ENCODE measurements at places on chromosomes 6 and 20.

DNA sequence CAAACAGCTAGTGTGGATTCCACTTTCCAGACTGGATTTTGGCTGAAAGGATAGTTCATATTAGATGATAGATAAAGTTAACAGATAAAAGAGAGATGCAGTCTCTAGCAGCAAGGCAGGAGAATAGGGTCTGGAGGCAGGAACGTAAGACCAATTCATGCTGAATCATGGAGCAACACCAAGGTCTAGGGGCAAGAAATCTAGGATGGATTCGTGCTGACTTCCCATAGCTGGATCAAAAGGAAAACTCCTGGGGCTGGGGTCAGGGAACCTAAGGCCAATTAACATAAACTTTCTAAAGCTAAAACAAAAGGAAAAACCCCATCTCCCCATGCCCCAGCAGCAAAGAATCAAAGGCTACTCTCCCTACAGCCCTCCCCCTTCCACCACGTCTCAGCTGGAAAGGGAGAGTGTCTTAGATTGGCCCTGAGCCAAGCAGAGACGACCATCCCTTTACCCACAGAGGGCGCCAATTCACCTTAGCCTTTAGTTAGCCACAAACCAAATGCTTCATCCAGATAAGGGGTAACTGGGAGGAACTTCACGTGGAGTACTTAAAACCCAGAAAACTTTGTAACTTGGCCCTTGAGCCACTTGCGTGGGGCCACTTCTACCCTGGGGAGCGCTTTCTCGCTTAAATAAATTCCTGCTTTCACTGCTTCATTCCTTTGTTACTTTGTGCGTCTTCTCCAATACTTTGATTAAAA, 7.6 kb downstream of the TREM1 start:
- DNase-seq, result peak; percentile 39

- no peak for DNase-seq
These were observed 61.0 kb upstream of the SCGN start for GRCh38 chr6:25590986-25591385.

DNA sequence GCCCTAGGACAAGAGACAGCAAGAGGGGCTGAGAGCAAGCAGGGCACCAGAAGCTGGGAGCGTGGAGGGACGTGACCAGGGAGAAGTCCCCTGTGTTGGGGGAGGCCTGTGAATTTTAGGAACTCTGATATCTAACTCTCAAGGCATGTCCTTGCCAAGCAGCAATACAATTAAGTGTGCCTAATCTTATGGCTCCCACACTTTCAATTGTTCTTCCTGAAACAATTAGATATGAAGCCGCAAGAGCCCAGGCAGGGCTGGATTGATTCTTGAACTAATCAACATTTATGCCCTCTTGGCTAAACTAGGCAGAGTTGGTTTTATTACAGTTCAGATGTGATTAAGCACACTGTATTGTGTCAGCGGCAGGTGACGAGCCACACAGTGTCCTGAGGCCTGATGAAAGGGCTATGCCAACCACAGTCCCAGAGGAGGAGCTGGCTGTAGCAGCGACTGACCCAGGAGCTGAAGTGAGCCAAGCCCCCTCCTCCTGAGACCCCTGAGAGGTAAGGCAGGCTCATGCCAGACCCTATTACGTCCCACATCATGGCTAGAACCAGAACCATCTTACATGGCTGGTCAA, 4.2 kb upstream of the MAVS start:
- no peak for DNase-seq

- DNase-seq, result no peak
These were observed 31.6 kb upstream of the RGS17 start for GRCh38 chr6:153162646-153163045.

GRCh38 chr6:35725721-35726438, 11.0 kb upstream of the ARMC12 start:
- no peak for DNase-seq

DNA sequence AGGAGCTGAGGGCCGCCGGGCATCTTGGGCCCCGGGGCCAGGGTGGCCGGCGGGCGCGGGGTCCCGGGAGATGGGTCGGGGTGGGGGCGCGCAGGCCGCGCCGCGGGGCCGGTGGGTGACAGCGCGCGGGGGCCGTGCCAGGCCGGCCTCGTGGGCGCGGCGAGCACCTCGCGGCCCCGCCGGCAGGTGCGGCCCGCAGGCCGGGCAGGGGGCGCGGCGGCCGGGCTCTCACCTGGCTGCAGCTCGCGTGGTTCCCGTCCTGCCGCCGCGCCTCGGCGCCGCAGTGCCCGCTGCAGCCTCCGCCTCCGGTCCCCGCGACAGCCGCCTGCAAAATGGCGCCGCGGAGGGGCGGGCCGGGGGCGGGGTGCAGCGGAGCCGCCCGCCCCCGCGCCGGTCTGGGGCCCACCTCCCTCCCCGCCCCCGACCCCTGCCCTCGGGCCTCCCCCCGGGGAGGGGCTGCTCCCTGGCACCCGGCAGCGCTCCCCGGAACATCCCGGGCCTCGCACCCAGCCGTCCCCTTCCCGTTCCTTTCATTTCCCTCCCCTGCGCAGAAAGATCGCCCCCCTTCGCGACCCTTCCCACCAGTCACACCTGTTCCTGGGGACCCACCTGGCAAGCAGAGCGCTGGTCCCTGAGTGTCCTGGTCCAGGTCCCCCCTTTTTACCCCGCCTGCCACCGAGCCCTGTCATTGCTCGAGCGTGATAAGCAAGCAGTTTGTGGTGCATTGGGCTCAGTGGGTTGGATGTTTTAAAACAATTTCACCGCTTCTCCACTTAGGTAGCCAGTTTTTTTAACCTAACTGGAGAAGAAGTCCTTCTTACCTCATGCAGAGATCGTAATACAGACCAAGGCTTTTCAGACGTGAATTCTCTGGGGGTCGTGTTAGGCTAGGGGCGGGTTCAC, at the start of gene SLC23A2:
Gene SLC23A2 (minus strand): TSS at position 337 of the 903 bp plus-strand sequence. CDS start 68,948 bp downstream, outside the sequence.
- peak; percentile 31 for DNase-seq

- DNase-seq, result peak; percentile 41
These were observed 19.4 kb upstream of the MRGBP start for GRCh38 chr20:62776692-62777527.

GRCh38 chr6:144395014-144395413, 109.9 kb downstream of the UTRN start:
- no peak for DNase-seq

DNA sequence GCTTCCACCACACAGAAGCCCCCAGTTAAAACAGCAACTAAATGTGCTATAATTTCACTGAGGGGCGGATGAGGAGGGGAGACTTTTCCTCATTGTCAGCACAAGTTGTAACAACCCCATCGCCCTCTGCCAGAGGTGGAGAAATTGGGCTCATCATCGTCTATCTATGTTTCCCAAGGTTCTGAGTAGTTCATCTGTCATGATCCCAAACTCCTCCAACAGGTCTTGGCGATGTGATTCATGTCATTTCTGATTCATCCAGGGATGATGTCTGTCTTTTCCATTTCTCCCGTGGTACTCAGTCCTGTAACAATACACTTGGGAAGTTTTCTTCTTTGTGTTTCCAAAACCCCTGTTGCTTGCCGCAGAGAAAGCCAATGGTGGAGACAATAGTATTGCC, 51.0 kb downstream of the TFAP2A start:
- DNase-seq, result no peak

DNA sequence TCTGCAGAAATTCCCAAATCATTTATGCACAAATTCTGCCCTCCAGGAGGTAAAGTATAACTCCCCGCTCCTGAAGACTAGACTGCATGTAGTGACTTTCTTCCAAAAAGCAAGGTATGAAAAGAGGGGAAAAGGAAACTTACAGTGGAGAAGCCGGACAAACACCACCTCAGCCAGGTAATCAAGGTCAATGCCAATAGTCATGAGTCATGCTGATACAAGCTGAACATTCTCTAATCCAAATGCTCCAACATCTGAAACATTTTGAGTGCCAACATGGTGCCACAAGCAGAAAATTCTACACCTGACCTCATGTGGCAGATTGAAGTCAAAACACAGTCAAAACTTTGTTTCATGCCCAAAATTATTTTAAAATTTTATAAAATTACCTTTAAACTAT, 165.6 kb downstream of the FOXA2 start:
- DNase-seq, result no peak

GRCh38 chr20:62872184-62872847, 10.7 kb upstream of the TCFL5 start:
- no peak for DNase-seq

DNA sequence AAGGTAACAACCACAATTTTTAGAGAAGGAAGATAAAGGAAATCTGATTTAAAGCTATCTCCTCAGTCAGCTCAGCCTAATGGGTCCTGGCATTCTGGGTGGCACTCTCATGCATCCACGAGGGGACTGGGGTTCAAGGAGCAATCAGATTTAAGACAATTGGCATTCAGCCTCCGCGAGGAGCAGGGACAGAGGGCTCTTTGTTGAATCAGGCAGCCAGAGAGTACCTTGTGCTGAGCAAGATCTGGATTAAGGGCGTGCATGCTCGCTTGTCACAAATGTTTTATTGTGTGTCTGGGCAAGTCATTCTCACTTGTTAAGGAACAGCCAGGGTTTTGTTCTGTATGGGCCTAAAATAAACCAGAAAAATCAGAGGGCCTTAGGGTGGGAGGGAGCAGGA, 475.3 kb upstream of the NRSN1 start:
- no peak for DNase-seq

GRCh38 chr6:44045672-44046015, 81.6 kb downstream of the MRPL14 start:
- DNase-seq, result no peak

DNA sequence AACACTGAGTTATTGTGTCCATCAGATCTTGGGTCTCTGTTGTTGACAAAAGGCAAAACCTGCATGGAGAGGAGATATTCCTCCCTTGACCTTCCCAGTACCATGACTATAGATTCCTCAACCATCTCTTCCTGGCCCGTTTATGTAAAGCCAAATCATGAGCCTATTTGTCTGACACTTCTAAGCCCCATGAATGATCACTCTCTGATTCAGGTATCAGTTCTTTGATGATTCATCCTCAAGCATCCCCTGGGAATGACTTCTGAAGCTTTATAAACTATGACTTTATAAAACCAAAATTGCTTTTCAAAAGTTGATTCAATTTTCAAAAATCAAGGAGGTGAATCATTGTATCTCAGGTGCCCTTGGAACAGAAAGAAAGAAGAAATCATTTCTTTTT, 78.7 kb upstream of the LOC128125822 start:
- no peak for DNase-seq

- DNase-seq, result no peak
These were observed 336.2 kb downstream of the FOXA2 start for GRCh38 chr20:22248051-22248667.

- no peak for DNase-seq
These were observed 23.2 kb downstream of the TREM1 start for GRCh38 chr6:41263267-41263666.

- no peak for DNase-seq
These were observed 204.4 kb upstream of the ID4 start for GRCh38 chr6:19632786-19633185.

GRCh38 chr6:13417431-13417830, 70.0 kb downstream of the GFOD1 start:
- DNase-seq, result no peak

- no peak for DNase-seq
These were observed 205.5 kb downstream of the TFAP2B start for GRCh38 chr6:51024126-51024525.

DNA sequence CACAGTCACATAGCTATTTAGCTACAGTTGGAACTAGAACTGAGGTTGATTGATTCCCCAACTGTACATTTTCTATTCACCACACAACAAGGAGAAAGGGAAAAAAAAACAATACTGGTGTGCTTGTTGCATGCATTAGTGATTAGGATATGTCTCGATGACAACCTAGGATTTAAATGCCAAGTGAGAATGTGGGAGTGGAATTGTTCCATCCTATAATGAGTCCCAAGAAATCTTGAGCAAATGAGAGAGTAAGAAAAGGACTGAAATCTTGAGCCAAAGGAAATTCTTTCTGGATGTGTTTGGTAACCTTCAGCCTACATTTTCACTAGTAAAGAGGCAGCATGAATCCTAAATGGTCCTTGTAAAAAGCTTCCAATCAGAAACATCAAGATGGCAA, 232.7 kb downstream of the HIVEP2 start:
- no peak for DNase-seq

DNA sequence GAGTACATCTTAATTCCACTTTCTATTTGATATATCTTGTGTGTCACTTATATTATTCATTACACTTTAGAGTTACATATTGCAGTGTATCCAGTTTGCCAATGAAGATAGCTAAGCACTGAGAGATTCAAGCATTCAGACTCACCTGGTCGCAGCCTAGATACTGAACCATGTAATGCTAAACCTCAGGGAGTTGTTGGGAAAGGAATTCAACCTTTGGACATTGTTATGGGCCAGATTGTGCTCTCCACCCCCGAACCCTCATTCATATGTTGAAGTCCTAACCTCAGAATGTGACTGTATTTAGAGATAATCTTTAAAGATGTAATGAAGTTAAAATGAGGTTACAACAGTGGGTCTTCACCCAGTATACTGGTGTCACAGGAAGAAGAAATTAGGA, 13.8 kb upstream of the KIF16B start:
- DNase-seq, result no peak

- no peak for DNase-seq
These were observed 42.1 kb downstream of the BFSP1 start for GRCh38 chr20:17488916-17489600.

DNA sequence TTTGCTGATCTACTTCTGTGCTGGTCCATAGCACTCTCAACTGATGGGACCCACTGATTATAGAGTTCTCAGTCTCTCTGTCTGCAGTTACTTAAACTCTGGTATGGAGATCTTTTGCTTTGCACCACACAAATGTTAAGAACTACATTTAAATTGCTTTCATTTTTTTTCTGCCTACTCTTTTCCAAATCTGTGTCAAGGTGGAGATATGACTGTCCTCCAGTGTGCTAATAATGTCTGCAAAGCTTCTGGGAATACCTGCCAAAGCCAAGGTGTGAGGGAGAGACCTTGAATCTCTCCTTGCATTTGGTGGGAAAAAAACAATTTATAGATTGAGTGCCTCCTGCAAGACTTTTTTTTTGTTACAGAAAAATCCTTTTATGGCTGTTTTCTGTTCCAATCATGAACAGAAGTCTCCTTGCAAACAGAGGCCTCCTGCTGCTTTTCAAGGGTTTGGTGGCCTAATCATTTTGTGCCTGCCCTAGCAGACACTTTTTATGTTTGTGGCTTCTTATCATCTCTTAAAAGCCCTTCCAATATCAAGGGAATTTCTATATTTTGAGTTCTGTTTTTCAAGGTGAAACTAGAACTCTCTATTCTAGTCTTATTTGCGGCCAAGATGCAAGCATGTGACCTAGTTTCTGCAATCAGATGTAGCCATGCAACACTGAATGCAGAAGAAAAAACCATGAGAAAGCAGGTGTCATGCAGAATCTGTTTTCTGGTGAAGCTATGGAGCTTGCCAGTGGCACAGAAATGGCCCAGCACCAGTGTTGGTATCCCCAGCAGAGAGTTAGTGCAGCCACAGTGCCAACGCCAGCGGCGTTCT, 23.2 kb upstream of the AKIRIN2 start:
- DNase-seq, result no peak

Measured in stimulated activated CD8-positive, alpha-beta memory T cell treated with anti-CD3 and anti-CD28 coated beads, Interleukin-4, amount 100 ng/mL, for 1 hour (primary cell).